ENCODE measurements at places on chromosomes 16 and 17.

DNA sequence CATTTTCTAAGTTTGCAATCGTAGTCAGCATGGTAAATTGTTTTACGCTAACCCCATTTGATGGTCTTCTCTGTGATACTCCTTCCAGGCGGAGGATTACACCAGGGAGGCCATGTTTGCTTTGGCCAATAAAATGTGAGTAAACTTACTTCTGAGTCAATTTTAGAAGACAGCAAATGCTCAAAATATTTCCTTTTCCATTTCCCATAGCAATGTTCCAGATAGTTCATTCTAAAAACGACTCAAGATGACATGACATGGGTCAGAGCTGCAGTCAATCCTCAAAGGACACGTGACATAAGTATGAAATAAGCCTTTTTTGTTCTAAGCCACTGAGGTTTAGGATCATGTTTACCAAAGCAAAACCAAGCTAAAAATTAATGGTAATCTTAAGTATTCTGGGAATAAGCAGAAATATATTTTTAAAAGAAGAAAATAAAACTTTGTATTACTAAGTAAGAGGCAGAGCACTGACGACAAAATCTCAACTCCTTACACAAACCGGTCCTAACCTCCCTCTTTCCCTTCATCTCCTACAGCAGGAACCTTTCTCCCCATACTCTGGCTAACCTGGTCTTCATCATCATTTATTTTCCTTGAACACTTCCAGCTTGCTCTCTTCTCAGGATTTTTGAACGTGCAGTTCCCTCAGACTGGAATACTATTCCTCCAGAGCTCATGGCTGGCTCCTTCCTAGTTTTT, 266.2 kb downstream of the CEP112 start:
- no peak for DNase-seq

DNA sequence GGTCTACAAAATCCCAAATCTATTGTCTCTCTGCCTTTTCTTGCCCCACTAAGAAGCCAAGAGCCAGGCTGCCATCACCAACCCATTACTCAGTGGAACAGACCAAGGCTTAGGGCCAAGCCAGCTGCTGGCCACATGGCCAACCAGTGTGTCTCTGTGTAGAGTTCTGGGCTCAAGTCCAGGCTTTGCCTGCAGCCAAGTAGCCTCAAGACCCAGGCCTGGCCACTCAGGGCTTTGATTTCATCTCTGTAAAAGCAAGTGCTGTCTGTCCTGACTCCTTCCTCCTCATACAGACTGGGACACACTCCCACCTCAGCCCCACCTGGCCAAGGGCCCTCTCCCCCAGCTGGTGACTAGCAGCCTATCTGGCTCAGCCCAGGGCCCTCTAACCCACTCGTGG, 14.6 kb downstream of the SREBF1 start:
- no peak for DNase-seq

GRCh38 chr17:79622122-79622601, 11.3 kb upstream of the RBFOX3 start:
- no peak for DNase-seq

- no peak for DNase-seq
Observed at GRCh38 chr17:1695365-1695764, 10.7 kb upstream of the PRPF8 start.

GRCh38 chr17:62392908-62393307, 12.6 kb downstream of the EFCAB3 start:
- DNase-seq = no peak

GRCh38 chr16:2443555-2443954, 14.3 kb downstream of the CCNF start:
- DNase-seq = no peak

DNA sequence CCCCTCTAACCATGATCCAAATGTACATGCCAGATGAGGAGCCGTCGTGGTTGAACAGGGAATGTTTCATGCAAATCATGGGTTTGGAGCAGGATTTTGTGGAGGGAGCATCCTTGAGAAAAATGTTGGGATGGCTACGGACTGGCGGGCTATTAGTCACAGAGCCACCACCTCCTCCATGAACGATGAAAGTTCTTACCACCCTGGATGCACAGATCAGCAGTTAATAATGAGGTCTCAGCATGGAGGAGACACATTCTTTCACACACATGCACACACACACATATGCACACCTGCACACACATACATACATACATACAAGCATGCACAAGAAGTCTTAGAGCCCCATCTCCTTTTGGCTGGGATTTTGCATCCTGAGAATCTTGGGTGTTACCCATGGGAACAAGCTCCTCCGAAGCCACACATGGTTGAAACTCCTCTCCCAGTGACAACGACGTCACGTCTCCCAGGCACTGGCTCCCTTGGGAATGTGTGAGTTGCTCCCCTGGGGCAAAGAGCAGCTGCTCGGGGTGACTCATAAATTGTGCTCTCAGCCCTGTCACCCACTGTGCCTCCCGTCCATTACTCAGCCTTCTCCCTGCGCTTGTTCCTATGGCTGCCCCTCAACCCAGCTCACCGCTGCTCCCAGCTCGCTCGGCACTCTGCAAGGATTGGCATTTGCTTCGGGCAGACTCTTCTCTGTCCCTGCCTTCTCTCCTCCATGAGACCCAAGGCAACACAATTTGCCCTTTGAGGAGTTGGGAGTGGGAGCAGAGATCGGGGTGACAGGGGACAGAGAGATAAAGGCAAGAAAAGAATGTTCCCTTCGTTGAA, 344.6 kb downstream of the SOX9 start:
- no peak for DNase-seq

GRCh38 chr17:69723741-69724140, 309.2 kb downstream of the MAP2K6 start:
- no peak for DNase-seq

DNA sequence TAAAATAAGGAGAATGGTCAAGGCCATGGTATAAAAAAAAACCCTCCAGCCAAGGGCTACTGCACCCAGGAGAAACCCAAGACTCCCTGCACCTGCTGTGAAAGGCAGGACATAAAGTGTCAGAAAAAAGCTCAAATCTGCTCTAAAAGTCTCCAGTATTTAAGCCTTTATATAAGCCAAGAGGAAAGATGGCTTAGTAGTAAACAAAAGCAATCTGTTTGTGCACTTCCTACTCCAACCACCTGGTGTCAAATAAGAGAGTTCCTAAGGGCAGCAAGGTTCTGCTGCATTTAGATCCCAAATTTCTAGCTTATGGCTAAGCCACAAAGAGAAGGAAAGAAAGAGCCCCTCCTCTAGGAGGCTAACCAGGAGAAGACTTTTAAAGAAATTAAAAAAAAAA, 20.6 kb downstream of the ACSM1 start:
- no peak for DNase-seq

GRCh38 chr17:79455636-79456035, 155.2 kb downstream of the RBFOX3 start:
- no peak for DNase-seq

DNA sequence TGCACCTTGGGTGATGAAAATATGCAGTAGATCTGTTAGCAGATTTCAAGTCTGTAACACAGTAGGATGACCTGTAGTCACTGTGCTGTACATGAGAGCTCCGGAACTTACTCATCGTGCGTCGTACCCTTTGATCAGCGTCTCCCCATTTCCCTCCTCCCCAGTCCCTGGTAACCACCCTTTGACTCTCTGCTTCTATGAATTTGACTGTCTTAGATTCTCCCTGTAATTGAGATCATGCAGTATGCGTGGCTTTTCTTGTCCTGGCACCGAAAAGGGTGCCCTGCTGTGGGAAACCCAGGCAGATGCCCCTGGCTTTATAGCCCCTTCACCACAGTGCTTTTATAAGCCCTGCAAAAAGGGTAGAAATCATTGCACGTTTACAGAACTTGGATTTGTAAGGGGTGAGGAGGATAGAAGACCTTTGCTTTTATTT, 20.5 kb downstream of the CLEC16A start:
- DNase-seq = peak; percentile 76

- DNase-seq = no peak
Observed at GRCh38 chr16:49468611-49469310, 95.2 kb downstream of the C16orf78 start.

DNA sequence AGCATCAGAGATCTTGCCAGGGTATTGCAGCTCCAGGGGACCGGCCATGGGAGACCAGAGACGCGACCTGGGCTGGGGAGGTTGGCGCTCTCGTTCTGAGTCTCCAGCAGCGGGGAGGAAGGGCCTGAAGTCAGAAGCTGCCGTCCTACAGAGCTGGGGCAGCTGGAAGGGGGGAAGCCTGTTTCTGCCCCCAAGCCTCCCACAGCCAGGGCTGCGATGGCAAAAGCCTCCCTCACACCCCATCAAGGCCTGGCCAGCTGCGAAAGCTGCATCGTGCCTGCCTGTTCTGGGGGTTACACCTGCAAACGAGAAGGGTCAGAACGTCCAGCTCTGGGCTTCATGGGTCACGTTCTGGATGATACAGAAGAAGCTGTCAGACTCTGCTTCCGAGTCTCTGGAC, 26.1 kb downstream of the MAPK8IP3 start:
- DNase-seq = no peak

- DNase-seq = no peak
Observed at GRCh38 chr16:49706620-49707355, 149.1 kb downstream of the ZNF423 start.

DNA sequence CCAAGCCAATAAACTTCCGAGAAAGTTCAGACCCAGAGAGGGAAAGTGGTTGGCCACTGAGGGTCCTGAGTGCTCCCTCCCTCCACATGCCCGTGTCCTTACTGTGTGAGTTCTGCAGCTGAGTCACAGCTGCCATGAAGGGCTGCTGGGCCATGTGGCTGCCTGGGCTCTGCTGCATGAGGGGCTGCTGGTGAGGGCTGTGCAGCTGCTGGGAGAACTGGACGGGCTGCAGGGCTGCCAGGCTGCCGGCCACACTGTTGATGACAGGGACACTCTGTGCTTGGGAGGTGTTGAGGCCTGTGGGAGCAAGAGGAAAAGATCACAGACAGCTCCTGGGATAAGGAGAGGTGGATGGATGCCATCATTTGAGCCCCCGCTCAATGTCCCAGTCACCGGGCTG, 44.0 kb downstream of the HNF1B start:
- DNase-seq = no peak

GRCh38 chr17:76131692-76132573, 9.1 kb downstream of the FOXJ1 start:
- DNase-seq = no peak

DNA sequence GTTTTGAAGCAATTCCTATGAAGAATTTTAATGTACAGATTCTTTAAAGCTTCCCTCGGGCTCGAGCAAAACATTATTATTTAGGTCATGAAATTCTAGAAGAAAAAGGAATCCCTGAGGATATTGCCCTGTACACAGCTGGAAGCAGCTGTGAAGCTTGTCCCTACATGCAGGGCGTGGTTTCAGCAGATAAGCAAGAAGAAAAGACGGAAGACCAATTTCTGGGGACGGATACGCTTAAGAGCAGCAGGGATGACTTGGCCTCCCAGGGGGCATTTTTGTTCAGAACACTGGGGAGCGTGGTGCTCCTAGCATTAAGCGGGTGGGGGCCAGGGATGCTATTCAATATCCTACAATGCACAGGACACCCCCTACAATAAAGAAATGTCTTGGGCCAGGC, 34.3 kb downstream of the LITAF start:
- no peak for DNase-seq

- no peak for DNase-seq
Observed at GRCh38 chr16:10067406-10067805, 114.8 kb downstream of the GRIN2A start.

DNA sequence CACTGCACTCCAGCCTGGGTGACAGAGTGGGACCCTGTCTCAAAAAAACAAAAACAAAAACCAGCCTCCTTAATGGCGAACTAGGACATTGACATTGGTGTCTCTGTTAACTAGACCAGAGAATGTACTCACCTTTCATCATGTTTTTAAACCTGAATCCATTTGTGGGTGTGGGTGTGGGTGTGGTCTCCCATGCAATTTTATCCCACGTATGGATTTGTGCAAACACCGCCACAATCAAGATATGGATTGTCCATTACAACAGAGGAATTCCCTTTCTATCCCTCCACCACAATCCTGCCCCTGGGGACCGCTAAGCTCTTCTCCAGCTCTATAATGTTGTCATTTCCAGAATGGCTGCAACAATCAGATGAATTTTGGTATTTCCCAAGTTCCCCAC, 49.9 kb downstream of the DNAH17 start:
- DNase-seq = no peak

DNA sequence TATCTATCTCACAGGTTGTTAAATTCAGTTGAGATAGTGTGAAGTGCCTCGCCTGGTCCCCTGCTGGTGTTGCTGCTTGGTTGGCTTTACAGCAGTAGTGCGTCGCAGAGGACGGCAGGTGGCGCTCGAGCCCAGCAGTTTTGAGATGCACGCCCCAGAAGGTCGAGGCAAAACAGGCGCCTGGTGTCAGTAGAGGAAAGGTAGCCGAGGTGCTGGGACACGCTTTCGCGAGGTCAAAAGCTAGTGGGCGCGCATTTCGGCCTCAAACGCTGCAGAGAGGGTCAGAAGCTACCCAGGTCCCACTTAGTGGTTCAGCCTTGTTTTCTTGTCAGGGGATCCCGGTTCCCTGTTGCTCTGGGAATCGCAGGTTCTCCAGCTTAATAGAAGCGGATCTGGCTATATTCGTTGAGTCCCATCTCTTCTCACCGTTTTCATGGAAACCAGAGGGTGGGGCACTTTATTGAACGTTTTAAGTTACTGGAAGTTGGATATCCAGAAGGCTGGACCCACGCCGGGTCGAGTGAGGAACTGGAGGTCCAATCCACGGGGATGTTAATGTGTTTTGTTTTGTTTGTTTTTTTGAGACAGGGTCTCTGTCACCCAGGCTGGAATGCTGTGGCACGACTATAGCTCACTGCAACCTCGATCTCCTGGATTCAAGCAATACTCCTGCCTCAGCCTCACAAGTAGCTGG, 10.3 kb upstream of the ZFP90 start:
- peak; percentile 91 for DNase-seq

GRCh38 chr17:78127239-78127887, 1.2 kb downstream of the TMC6 start:
- peak; percentile 81 for DNase-seq

DNA sequence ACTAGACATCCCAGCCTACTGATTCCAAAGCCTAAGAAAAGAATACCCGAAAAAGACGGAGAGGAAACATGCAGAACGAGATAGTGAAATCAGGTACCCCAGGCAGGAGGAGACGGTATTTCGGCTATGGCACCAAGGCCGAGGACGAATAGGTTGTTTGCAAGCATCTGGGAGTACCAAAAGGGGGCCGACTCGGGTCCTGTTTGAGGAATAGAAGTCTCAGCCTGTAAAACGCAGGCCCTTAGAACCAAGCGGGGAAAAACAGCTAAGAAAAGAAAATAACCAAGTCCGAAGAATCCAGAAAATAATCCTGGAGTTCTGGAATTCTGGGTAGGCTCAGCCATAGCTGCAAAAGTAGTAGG, 537 bp downstream of the SLC35B1 start:
- peak; percentile 28 for DNase-seq

DNA sequence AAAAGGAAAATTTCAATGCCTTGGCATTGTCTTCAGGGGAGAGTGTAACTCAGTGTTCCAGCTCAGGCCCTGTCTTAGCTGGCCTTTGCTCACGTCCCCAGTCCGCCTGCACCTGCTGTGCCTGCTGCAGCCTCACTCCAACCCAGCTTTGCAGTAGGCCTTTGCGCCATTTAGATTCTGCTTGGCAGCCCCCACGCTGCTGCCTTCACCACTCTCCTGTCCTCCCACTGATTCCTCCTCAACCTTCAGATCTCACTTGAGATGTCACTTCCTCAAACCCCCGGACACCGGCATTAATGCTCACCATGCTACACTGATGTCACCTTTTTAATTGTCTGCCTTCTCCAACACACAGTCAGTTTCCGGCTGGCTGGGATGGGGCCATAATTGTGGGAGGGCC, 166.2 kb downstream of the SHISA9 start:
- DNase-seq = no peak

GRCh38 chr16:56988161-56988947, 1.0 kb upstream of the NLRC5 start:
- no peak for DNase-seq

Data from stimulated activated CD4-positive, alpha-beta T cell treated with anti-CD3 and anti-CD28 coated beads, Interleukin-15, amount 100 ng/mL, for 24 hours (primary cell).